ENCODE measurements at places on chromosomes 2 and 18.

GRCh38 chr2:173271825-173272224 lies 82.8 kb upstream of the CDCA7 start:
- no peak for DNase-seq

GRCh38 chr2:3035385-3036050 lies 342.1 kb downstream of the EIPR1 start:
- no peak for DNase-seq

DNA sequence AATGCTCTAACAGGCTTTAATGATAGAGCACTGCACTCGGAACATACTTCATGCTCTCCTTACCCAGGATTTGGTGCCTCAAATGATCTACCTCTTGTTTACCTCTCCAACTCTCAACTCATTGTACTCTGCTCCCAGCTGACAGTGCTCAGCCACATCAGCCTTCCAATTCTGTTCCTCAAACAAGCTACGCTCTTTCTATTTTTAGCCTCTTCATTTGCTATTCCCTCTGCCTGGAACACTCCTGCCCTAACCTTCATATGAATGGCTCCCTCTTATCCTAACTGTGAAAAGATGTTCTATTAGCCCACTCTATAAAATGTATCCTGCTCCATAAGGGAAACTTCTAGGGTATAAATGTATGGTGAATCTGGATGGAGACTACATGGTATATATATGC lies 42.5 kb downstream of the PIGN start:
- DNase-seq = no peak

- DNase-seq = no peak
Observed at GRCh38 chr18:2330764-2331163, 240.5 kb downstream of the METTL4 start.

DNA sequence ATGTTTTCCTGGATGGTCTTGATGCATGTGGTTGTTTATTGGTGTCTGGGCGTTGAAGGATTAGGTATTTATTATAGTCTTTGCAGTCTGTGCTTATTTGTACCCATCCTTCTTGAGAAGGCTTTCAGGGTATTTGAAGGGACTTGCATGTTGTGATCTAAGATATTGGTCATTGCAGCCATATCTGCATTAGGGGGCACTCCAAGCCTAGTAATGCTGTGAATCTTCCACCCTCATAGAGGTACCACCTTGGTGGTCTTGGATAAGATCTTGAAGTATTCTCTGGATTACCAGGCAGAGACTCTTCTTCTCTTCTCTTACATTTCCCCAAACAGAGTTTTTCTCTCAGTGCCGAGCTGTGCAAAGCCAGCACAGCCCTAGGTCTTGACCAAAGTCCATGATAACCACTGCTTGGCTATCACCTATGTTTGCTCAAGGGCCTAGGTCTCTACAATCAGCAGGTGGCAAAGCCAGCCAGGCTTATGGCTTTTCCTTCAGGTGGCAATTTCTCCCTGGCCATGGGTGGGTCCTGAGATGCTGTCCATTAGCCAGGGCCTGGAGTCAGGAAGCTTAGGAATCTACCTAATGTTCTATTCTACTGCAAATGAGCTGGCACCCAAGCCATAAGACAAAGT lies 15.4 kb upstream of the PPP1R1C start:
- DNase-seq = no peak

DNA sequence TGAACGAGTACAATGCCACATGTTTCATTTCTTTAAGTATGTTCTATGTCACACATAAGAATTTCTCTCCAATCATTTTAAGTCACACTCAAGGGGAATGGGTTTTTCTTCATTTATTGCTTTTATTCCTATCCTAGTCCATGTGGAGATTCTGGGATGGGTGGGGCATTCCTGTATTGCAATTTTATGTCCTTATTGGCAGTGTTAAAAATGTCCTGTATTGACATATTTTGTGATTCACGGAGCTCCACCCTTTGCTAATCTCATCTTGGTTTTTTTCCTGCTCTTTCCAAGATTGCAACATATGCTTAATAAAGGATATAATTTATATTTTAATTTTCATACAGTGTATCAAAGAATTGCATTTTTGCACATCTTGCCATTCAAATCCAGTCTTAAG lies 3.4 kb upstream of the TNFAIP6 start:
- DNase-seq = no peak

- no peak for DNase-seq
Observed at GRCh38 chr2:99261242-99261641, 5.8 kb upstream of the LYG2 start.

GRCh38 chr2:132980304-132980703 lies 310.3 kb upstream of the LYPD1 start:
- no peak for DNase-seq

GRCh38 chr2:17199741-17200140 lies 318.5 kb downstream of the RAD51AP2 start:
- DNase-seq = no peak

DNA sequence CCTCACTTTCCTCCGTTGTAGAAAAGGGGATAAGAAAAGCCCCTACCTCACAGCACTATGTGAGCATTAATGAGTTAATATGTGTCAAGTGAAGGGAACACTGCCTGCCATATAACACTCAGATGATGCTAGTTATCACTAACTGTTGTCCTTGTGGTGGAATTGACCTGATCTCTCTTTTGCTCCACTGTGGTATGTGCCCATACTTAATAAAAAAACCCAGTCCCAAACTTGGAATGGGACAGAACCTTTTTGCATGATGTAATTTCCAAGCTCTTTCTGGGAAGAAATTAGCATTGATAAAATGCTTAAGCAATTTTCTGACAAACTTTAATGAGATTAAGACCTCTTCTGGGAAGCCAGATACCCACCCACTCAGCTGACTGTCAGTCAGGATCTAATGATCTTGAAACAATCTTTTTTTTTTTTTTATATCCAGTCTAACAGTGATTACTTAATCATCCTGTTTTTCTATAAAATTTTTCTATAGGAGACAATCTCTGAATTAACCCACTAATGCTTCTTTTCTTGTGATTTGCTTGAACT lies 158.7 kb downstream of the ZBTB7C start:
- no peak for DNase-seq

- DNase-seq = no peak
Observed at GRCh38 chr18:42078711-42079110, 123.7 kb downstream of the PIK3C3 start.

DNA sequence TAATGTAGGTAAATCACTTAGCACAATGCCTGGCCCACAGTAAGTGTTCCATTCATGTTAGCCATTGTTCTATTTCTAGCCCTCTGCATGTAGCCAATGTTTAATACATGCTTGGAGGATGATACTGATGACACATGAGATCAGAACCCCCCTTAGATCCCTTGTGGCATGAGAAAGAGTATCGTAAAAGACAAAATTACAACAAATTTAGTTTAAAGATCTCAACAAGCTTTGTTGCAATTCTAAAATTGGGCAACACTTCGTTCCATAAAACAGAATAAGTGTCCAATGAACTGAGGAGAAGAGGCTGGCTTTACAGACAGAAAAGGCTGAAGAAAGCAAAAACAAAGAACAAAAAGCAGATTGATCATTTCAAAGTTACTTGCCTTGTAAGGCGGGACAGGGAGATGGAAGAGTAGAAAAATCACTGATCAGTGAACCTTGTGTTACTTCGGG lies 148.7 kb upstream of the SLC1A4 start:
- DNase-seq = no peak

DNA sequence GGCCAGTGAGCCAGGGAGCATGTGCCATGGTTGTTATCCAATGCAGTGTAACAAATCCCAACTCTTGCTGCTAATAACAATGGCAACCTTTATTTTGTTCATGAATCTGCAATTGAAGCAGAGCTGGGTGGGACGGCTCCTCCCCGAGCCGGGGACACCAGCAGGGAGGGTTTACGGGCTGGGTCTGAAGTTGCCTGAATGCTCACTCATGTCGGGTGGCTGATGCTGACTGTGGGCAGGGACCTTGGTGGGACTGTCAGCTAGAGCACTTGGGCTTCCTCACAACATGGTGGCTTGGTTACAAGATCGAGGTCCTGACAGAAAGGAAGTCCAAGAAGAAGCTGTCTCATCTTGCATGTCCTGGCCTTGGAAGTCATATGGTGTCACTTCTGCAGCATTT lies 264.5 kb downstream of the NDUFA10 start:
- DNase-seq = no peak

GRCh38 chr2:227536445-227536844 lies 62.2 kb upstream of the SCYGR2 start:
- DNase-seq = no peak

DNA sequence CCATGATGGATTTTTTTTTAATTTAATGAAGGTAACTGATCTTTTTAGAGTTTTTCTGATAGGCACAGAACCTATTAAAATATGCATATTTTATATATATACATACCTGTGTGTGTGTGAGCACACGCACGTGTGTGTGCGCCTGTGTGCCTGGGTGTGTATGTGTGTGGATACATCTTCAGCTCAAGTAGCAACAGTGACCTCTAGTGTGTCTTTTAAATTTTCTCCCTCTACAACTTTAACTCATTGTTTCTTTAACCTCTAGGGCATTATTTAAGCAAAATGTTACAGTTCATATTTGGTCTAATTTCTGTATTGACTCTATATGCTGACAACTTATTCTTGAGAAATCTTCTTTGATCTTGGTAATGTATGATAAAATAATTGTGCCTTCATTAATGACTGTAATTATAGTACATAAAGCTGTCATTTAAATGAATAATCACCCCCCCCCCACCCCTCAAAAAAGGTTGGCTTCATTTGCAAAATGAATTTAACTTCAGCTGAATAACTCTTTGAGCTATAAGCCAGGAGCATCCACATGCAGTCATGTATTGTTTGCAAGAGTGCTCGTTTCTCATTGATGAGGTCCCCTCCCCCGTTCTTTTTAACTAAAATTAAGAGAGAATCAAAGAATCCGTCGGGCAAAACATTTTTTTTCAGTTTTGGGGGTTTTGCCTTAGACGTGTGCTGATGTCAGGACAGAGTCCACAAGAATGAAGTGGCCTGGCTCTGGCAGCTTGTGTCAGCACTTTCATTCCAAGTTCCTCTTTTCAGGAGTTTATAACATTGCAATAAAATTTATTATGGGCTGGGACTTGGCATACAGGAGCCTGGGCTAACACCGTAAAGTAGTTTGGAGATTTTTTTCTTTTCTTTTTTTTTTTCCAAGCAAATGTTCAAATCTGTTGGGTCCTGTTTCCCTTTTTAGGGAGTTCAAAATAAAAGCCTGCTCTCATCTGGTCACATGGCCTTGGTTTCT lies 80.0 kb downstream of the ETAA1 start:
- peak; percentile 6 for DNase-seq

DNA sequence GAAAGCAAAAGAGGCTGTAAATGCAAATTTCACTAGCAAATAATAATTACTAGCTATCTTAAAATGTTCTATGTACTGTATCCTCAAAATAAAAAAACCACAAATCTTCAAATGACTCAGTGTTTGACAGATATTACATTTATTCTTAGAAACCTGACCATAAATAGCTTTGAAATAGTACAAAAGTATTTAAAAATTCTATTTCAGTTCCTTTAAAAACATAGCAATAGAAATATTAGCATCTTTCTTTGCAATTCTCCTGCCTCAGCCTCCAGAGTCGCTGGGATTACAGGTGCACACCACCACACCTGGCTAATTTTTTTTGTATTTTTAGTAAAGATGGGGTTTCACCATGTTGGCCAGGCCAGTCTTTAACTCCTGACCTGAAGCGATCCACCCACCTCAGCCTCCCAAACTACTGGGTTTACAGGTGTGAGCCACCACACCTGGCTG lies 50.6 kb downstream of the MSH6 start:
- DNase-seq = peak; percentile 33

GRCh38 chr2:204449977-204450376 lies 95.3 kb upstream of the PARD3B start:
- DNase-seq = no peak

- DNase-seq = no peak
Observed at GRCh38 chr2:154637456-154637855, 61.0 kb upstream of the KCNJ3 start.

DNA sequence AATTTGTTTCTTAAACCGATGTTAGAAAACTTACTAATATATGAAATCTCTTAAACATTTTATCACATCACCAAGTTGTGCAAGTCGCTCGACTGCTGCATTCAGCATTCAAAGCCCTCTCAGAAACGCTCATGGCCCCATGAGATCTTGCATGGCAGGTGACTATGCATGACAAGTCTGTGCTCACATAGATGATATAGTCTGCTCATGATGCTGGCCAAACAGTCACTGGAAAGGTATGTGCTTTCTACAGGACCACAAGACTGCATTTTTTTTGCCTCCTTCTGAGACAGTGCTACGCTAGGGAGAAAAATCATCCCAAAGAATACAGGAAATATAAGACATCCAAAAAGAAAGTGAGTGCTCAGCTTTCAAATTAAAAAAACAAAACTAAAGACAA lies 98.3 kb upstream of the ZBTB14 start:
- DNase-seq = no peak
